ENCODE measurements at places on chromosomes 3 and 15. TPM values are rescaled to one million over a fixed set of nuclear protein-coding genes. Genes with fewer than 3 reads are reported as not detected.

The B3GNT5 gene
- 11.3 TPM for total RNA-seq

The MAP1A gene
- total RNA-seq, result 132 TPM

The AHSG gene
- under 0.01 TPM for total RNA-seq

The GOLGA8B gene
- total RNA-seq, result 41.1 TPM

The KBTBD8 gene
- total RNA-seq, result 2.9 TPM

All from smooth muscle cell of the umbilical artery (primary cell).